ENCODE measurements at places on chromosomes 13 and 19.
A peak's percentile ranks its signal among the peaks of the same experiment; 100 is the strongest.

- no peak for DNase-seq
Observed at GRCh38 chr19:18432275-18433014, 5.5 kb downstream of the ISYNA1 start.

DNA sequence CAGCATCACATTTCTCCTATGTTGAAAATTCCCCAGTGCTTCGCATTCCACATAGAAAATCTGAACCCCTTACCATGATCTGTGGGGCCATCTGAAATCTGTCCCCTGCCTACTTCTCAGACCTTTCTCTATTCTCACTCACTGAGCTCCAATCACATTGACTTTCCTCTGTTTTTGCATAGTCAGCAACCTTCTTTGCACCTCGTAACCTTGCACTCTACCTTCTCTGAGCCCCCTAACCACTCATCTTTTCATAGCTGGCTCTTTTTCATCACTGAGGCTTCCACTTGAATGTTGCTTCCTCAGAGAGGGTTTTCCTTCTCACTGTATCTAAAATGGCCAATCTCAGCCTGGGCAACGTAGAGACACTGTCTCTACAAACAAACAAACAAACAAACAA lies 286.3 kb downstream of the GPC5 start:
- no peak for DNase-seq

- DNase-seq, result no peak
Observed at GRCh38 chr13:83151308-83151660, 731.0 kb downstream of the SLITRK1 start.

GRCh38 chr19:56351208-56351607 lies 36.6 kb upstream of the ZSCAN5A start:
- no peak for DNase-seq

GRCh38 chr13:50071379-50071778 lies 56.1 kb downstream of the KCNRG start:
- no peak for DNase-seq

DNA sequence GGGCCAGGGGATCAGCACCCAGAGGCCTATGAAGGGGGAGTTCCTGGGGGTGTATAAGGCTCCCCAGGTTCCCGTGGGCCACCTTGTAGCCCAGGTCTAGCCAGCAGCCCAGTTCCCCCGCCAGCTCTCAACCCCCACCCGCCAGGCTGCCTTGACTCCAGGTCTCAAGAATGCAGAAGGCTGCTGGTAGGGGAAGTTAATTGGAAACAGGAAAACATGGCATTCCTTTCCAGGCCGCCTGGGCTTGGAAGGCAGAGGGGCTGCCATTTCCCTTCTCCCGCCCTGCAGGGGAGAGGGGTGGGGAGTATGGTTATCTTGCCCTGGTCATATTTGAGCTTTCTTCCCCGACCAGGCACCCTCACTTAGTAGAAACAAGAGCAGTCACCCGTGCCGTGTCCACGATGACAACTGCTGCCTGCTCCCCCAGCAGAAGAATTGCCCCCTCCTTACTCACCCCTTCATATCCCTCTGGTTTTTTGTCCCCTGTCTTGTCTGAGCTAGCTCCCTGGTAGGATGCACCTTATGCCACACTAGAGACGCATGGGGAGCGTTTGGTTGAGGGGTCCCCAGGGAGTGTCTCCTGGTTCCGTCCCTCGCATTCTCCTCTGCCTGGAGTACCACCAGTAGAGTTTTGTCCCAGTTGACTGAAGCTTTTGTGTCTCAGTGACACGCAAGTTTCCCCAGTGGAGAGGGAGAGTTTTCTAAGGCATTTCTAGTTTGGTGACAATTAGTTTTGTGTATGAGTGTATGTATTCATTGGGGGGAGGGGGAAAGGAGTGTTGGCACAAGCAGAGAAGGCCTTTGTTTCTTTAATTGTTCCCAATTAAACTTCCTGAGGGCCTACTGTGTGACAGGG lies 4.5 kb downstream of the BICRA start:
- no peak for DNase-seq

DNA sequence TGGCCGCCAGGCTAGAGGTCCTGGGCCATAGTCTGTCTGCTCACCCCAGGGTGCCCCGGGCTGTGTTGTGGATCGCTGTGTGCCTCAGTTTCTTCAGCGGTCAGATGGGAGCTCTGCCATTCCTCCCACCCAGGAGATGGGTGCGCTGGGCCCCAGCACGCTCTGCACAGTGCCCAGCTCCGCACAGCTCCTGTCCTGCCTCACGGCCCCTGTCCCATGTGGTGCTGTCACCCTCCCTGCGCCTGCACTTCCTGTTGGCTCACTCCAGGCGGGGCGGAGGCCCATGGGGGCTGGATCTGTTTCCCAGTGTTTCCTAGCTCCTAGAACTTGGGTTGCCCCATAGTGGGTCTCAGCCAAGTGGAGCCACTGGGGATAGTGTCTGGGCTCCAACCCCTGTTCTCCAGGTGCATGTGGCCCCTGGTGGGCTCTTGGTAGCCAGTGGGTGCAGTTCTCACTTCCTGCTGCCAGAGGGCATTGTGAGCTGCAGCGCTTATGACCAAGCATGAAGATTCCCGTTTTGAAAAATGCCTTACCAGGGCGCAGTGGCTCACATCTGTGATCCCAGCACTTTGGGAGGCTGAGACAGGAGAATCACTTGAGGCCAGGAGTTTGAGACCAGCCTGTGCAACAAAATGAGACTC lies 69.8 kb downstream of the KDM4B start:
- DNase-seq, result no peak

GRCh38 chr13:104817271-104817670 lies 1718.2 kb downstream of the EFNB2 start:
- DNase-seq, result no peak

DNA sequence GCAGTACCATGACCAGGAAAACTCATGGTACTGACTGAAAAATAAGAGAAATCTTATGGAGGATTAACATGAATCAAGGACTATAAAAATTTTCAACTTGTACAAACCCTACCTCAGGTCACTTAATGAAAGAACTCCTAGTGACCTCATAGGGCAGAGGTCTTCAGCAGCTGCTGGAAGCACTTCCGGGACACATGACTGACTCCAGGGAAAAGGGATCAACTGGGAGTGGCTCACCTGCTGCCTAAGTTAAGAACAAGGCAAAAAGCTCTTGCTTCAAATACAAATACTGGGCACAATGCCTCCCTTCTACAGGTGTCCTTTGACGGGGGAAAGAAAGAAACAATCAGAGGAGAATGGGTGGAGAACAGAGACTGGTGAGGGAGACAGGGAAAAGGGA lies 18.6 kb downstream of the DOCK9 start:
- DNase-seq, result no peak

- DNase-seq, result no peak
Observed at GRCh38 chr19:58560921-58561320, 2.5 kb upstream of the UBE2M start.

DNA sequence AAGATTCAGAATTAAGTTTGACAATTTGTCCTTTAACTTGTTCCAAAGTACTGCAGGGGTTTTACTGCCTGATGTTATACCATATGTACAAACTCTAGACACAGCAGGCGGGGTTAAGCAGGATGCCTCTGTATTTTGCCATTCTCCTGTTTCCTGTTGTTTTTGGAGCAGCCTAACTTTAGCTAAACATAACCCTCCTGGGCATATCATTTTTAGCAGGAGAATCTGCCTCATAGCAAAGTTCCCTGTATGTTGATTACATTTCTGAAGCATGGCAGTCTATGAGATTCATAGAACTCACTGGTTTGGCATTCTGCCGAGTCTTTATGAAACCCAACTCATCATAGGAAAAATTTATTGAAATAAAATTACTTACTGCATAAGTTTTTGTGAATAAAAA lies 5.2 kb downstream of the LHFPL6 start:
- no peak for DNase-seq

DNA sequence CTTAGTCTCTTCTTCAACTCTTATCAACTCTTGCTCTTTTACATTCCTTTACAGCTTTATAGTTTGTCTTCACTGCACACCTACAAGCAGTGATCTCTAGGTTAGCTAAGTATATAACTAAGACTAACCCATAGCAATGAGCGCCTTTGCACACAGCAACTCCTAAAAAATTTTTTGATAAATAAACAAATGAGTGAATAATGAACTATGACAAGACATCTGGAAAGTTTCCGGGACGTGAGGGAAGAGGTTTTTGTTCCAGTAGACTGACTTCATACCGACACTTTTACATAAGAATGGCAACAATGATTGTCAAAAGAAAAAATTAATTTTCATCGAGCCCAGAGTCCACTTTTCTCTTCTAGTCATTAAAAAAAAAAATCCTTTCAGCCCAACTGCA lies 98.3 kb downstream of the ELF1 start:
- no peak for DNase-seq

DNA sequence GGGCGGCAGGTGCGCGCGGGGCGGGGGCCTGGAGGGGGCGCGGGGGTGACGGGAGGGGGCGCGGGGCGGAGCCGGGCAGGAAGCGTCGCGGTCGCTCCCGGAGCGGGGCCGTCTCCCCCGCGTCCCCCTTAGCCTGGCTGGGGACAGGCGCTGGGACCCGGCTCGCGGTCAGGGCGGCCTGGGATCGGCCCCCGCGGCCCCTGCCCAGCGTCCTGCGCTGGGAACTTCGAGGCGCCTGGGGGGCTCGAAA lies 74.7 kb upstream of the MCF2L start:
- no peak for DNase-seq

- no peak for DNase-seq
Observed at GRCh38 chr13:113291129-113291528, 5.9 kb upstream of the LAMP1 start.

DNA sequence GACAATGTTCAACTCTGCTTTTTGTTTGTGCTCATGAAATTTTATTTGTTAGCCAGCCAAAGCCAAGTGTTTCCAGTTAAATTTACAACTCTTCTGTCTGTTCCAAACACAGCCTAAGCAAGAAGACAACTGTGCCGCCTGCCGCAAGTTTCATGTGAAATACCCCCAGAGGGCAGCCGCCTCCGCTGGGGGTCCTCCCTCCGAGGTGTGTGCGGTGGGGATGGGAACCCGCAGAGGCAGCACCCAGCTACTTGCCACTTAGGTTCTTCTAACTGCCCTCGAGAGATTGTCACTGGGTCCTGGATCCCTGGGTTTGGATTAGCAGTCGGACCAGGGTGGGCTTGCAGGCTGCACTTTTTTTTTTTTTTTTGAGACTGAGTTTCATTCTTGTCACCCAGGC lies 28.5 kb downstream of the ATP11A start:
- DNase-seq, result no peak

DNA sequence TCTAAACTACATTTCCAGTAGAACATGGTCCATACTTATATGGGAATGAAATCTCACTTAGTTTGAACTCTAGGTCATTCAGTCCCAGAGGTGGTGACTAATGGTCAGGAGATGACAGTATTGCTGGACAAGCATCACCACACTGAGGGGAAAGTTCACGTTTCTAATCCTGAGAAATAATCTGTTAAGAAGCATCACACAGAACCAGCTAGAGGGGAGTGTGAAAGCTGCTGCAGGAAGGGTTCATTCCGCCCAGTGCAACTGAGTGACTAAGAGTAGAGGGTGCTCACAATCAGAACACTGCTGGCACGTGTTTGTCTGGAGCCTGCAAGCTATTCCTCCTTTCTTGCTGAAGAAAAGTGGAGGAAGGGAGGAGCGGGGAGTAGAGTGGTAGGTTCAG lies 2.7 kb downstream of the COL4A1 start:
- DNase-seq, result no peak

DNA sequence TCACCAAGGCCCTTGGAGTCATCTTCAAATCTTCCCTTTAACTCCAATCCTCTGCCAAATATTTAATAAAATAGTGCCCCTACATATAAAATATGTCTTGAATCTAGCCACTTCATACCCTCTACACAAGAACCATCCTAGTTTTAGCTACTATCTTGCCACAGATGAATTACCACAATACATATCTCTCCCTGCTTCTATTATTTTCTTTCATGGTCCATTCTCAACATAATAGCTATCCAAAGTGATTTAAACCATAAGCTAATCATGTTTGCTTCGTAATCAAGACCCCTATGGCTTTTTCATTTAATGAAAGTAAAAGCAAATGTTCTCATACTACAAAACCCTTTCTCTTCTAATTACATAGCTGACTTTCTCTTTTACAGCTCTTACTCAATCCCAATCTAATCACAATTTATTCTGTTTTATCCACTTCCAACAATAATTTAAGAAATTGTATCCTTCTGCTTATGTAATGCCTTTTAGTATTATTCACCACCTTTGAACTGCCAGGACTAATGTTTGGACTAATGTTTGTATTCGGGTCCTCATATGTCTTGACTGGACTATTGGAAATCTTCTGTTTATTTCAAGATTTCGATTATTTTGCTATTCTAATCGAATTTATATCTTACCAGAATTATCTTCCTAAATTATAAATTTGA lies 412.0 kb downstream of the SLITRK1 start:
- no peak for DNase-seq

GRCh38 chr13:23466144-23467002 lies 32.9 kb upstream of the SACS start:
- DNase-seq, result peak; percentile 74

DNA sequence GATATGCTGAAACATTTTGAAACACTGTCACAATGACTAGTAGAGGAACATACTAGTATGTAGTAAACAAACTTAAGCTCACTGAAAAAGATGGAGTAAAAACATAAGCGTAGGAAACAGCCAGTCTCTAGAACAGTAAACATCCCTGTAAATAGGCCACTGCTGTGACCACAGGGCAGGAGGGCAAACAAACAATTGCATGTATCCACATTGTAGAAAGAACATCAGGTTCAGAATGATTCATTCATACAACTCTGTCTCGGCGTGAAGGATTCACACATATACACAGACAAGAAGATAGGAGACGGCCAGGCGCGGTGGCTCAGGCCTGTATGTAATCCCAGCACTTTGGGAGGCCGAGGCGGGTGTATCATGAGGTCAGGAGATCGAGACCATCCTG lies 390.1 kb downstream of the IRS2 start:
- DNase-seq, result no peak

- DNase-seq, result no peak
Observed at GRCh38 chr13:106455190-106455589, 80.3 kb downstream of the EFNB2 start.

GRCh38 chr13:34678154-34678553 lies 263.9 kb upstream of the NBEA start:
- DNase-seq, result no peak

DNA sequence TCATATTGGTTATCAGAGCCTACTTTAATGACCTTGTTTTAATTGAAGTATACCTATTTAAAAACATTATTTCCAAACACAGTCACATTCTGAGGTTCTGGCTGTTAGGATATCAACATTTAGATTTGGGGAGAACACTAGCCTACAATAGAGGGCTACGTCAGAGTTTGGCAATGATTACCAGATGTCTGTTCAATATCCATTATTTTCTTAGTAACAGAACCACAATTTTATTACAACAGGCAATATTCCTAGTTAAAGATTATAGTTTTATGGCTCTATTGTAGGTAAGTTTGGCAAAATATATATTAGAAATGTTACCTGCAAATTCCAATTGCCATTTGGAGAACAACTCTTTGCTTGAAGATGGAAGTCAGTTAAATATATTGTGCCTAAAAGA lies 1163.1 kb upstream of the MIR17HG start:
- no peak for DNase-seq

GRCh38 chr13:26946684-26947343 lies 186.2 kb upstream of the GPR12 start:
- no peak for DNase-seq

GRCh38 chr13:110168999-110169933 lies 137.7 kb downstream of the COL4A1 start:
- no peak for DNase-seq

Measured in dorsolateral prefrontal cortex (tissue), 122 donors.